ENCODE measurements at places on chromosomes 16 and 17.

DNA sequence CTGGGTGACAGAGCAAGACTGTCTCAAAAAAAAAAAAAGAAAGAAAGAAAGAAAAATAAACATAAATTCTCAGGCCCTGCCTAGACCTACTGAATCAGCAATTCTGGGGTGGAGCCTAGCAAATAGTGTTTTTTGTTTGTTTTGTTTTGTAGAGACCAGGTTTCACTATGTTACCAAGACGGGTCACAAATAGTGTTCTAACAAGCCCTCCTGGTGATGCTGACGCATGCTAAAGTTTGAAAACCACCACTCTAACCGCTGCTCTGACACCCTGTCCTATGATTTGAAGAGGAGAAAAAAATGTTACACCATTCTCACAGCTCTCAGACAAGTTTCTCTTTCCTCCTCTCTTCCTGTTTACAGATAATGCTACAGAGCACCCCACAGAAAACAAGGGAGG, 1.5 kb downstream of the MRPL10 start:
- DNase-seq = no peak

DNA sequence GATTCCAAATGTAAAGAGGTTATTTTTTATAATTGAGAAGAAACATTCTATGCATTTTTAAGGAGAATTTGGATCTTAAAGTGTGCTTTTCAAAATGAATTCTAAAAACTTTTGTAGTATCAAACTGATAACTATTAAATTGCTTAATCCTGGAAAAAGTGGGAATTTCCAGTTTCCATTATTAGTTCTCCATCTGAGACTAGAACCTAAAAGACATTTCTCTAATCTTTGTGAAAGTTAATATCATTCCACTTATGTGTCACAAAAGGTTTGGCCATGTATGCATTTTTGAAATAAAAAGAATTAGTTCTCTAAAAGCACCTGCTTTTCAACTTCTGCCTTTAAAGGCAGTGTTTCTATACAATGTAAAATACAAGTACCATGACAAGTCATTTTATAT, 155.0 kb downstream of the BCAS3 start:
- DNase-seq = no peak

GRCh38 chr17:3678821-3679530, 10.4 kb downstream of the EMC6 start:
- no peak for DNase-seq

GRCh38 chr16:1911467-1912214, 6.6 kb downstream of the HS3ST6 start:
- DNase-seq = no peak

DNA sequence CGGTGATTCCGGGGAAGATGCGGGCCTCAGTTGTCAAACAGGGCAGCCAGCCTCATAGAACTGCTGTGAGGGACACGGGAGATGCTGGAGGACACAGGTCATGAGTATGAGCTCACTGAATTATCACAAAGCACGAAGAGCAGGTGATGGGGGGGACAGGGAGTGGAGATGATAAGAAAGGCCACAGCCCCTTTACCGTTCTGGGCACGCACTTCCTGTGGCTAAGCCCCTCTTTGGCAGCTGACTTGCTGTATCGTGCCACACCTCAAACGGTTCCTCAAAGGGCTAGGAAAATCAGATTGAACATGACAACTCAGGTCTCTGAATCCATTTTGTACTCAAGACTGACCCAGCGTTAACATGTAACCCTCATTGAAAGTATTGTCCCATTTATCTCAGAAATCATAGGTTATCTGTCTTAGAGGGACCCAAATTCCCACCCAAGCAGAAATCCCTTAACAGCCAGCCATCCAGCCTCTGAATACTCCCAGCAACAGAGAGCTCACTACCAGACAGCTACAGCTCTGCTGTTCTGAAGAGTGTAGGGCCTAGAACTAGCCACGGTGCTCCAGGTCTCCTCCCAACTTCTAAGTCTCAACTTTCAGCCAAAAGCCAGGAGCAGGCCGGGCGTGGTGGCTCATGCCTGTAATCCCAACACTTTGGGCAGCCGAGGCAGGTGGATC, 5.0 kb upstream of the SRL start:
- no peak for DNase-seq
